Activated B cell treated with CpG ODN at 0.5 μM for 24 hours (primary cell): ENCODE measurements at places on chromosomes 3 and 15. TPM values are rescaled to one million over a fixed set of nuclear protein-coding genes. Genes with fewer than 3 reads are reported as not detected.

DOCK3 gene
- 0.04 and 0.07 TPM in 2 replicates for total RNA-seq

DNA sequence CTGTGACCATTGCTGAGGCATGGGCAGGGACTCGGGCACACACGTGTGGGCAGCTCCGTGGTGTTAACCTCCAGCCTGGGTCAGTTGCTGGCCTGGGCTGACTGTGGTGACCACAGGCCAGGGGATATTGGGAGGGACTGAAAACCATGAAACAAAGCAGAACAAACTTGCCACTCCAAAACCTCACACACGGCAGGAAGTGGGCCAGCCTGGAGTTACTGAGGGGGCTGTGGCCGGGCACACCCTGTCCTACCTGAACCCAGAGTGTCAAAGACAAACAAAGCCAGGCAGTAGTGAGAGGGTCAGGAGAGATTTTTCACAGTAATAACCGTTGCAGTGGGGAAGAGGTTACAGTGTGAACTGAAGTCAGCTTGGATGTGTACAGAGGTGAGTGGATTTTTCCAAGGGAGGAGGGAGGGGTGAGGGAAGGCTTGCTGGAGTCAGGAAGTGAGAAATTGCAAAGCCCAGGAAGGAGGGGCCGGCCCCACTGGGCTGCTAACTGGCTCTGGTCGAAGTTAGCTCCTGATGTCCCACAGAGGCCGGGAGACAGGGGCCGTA is 40.0 kb upstream of the ATP10A start:
- H3K4me1 ChIP-seq: no peaks in the 10 kb centered on the region
- no peak overlapping the region for H3K27ac ChIP-seq
- no peak for DNase-seq
- no peak overlapping the region for H3K4me3 ChIP-seq

DNA sequence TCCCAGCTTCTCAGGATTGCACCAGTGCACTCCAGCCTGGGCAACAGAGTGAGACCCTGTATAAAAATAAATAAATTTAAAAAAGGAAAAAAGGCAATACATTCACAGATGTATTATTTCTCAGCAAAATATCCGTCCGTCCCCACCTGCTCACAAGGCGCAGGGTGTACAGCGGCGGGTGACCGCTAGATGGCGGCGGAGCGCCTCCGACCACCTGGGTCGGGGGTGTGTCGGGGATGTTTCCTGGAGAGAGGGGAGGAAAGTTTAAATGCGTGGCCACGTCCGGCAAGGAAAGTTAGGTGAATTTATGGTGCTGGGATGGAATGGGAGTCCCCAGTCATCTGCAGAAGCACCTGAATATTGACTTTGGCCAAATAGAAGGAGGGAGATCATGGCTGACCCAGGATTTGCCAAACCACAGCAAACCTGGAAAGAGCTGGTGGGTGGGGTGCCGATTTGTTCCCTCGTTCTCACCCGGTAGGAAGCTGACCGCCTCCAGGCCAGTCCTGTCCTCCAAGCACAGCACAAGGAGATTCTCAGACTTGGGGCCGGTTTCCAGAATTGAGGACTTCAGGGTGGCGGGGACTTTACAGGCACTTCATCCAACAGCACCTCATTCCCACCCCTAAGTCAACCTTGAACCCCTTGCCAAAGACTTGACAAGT is 88.3 kb downstream of the TMEM266 start:
- no peaks in the 10 kb centered on the region for H3K36me3 ChIP-seq
- H3K4me1 ChIP-seq: peaks cover 18% of the 10 kb centered on the region
- H3K27ac ChIP-seq: no peak overlapping the region
- no peak overlapping the region for H3K4me3 ChIP-seq

DNA sequence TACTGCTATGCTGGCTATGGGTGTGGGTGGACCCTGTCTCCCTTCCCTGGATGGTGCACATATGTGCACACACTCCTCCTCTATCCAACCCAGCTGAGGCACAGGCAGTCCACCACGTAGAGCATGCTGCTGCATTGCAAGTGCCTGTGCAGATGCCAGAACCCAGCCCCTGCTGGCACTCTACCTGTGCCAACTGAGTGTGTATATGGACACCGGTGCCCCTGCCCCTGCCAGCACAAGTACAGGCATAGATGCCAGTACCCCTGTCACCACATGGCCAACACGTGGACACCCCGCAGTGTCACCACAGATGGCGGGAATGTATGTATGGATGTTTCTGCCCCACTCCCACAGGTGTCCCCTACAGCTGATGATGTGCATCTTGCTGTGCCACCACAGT is 216.5 kb downstream of the ISL2 start:
- H3K27me3 ChIP-seq: no peaks in the 10 kb centered on the region
- H3K4me1 ChIP-seq: peaks cover 3% of the 10 kb centered on the region
- no peak overlapping the region for H3K27ac ChIP-seq
- H3K36me3 ChIP-seq: peaks cover 26% of the 10 kb centered on the region

- no peaks in the 10 kb centered on the region for H3K4me1 ChIP-seq
- DNase-seq: no peak
- H3K27ac ChIP-seq: no peak overlapping the region
- H3K27me3 ChIP-seq: no peaks in the 10 kb centered on the region
Measured at GRCh38 chr15:41474941-41475340, 18.7 kb upstream of the ITPKA start.
